ENCODE measurements at places on chromosomes 1 and 21.

GRCh38 chr1:59292562-59292961 lies 4.3 kb upstream of the FGGY start:
- DNase-seq, result no peak

- DNase-seq, result no peak
Measured at GRCh38 chr21:38295997-38296764, 39.4 kb downstream of the KCNJ15 start.

GRCh38 chr1:170086399-170087032 lies 12.0 kb upstream of the KIFAP3 start:
- no peak for DNase-seq

- DNase-seq, result no peak
Measured at GRCh38 chr1:84919461-84919970, 26.5 kb upstream of the LPAR3 start.

GRCh38 chr1:76336931-76337371 lies 262.4 kb downstream of the ST6GALNAC3 start:
- no peak for DNase-seq

DNA sequence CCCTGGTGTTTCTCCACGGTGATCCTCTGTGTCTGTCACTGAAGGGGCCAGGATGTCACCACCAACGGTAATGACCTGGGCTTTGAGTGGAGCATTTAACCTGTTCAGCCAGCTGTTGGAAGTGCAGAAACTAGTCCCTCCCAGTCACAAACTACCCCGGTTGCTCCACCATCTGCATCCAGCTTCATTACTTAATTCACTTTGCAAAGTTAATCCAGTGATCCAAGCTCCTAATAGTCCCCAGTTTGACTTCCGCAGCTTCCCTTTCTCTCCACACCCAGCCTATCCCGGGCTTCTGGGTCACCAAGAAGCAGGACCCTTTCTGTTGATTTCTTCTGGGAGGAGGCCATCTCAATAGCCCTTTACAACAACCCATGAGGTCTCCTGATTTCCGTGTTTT lies 63.5 kb downstream of the MDM4 start:
- DNase-seq, result no peak

- DNase-seq, result no peak
Measured at GRCh38 chr1:36380143-36380619, 5.5 kb downstream of the STK40 start.

DNA sequence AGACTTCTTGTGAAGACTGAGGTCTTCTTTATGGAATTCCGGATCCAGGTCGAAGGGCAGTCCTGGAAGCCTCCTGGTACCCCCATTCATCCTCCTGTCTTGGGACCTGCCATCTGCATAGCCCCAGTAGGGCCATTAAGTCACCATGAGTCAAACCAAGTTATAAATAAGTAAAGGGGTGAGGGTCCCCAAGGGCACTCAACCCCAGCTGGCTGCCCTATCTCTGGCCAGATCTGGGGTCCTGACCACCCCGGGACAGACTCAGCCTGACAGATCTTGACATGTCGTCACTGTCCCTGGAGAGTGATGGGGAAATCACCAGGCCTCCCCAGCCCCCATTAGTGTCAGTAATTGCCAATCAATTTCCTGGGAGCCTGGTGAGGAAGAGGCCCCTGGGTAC lies 108.7 kb downstream of the EPHB2 start:
- no peak for DNase-seq

- DNase-seq, result no peak
Measured at GRCh38 chr1:23598424-23598823, 39.1 kb upstream of the ID3 start.

All from CD4-positive, alpha-beta memory T cell (primary cell).